Body of pancreas (tissue), 4 donors: ENCODE measurements at places on chromosomes 7 and 10. TPM values are rescaled to one million over a fixed set of nuclear protein-coding genes. Genes with fewer than 3 reads are reported as not detected.

Gene IQUB
- 1.6 TPM for total RNA-seq

Gene MLLT10
- 23.7 TPM for total RNA-seq

Gene GBX1
- not detected for total RNA-seq

Gene NPY4R
- total RNA-seq: not detected

Gene SRPK2
- total RNA-seq: 31.1 TPM

Gene GTF2IRD1
- 9.2 TPM for total RNA-seq

Gene CREB3L2
- 28.0 TPM for total RNA-seq

DNA sequence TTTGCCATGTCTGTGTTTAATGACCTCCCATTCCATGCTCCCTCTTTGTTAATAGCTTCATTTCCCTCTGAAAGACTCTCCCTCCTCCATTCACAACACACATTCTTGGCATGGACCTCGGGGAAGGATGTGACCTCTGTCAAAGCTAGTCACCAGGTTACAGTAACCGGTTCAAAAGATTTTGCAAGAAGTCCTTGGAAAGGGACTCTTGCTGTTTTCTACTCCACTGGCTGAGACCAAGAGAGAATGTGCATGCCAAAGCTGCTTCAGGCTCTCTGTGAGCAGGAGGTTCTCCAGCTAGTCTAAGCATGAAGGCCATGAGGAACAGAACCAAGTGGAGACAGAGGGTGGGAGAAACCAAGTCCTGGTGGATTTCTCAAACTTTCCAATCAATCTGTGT lies 732.6 kb downstream of the CCSER2 start:
- DNase-seq: peak; percentile 13

GRCh38 chr7:139106959-139107358 lies 2.6 kb downstream of the ZC3HAV1 start:
- no peak for DNase-seq

- peak; percentile 37 for DNase-seq
Observed at GRCh38 chr7:132249256-132249971, 326.9 kb downstream of the PLXNA4 start.

DNA sequence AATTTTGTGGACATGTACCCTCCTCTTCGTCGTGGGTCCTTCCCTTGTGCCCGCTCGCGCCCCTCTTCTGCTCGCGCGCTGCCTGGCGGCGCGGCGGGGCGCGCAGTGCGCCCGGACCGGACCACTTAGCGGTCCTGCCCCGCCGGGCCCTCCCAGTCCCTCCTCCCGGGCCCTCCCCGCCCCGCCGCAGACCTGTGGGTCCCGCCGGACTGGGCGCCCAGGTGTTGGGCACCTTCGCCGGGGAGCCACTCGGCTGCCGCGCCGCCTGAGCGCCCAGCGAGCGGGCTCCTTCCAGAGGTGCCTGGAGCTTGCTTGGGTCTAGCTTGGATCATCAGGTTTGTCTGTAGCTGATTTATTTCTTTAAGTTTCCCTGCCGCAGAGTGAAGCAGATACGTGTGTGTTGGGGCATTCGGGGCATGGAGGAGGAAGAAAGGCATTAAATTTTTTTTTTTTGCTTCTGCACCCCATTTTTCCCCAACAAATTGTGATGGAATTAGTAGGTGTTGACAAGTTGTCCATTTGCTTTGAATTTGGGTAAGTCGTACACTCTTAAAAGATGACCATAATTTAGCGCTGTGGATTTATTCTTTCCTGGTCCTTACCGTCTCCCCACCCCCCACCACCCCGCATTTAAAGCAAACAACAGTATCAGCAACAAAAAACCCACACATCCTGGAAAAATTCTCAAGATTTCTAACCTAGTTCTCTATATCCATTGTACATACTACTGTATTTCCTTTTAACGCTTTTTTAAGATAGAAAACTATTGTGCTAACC lies 905 bp downstream of the C1GALT1 start:
- peak; percentile 78 for DNase-seq

- DNase-seq: no peak
Observed at GRCh38 chr7:25860275-25861163, 291.5 kb upstream of the NFE2L3 start.

DNA sequence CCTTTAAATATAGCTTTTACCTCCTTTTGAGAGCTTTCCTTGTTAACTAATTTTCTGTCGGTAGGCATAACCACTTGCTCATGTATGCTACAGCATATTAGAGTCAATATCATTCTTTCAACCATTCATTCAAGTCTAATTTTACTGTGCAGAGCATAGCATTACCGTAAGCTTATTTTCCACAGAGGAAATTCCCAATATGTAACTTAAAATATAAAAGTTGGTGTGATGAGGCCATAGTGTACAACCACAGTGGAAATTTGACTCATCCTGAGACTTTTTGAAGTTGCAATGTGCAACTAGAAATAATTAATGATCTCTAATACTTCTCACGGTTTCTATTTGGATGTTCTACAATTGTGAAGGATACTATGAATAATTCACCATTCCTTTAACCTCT lies 80.6 kb upstream of the KLF6 start:
- no peak for DNase-seq

DNA sequence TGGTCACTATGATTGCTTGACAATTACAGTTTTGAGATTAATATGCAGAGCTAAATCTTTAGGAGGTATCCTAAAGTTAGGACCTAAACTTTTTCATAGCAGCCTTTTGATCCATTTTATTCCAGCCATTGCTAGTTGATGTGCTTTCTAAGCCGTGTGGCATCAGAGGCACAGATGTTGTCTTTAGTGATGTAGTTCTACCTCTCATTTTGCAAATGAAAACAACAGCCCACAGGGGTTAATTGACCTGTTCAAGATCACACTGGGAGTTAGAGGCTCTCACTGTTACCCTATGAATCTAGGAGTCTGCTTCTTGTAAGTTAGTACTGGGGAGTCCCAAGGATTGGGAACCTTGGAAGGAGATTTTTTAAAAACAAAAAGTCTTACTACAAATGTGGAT lies 10.6 kb downstream of the AUTS2 start:
- DNase-seq: no peak

DNA sequence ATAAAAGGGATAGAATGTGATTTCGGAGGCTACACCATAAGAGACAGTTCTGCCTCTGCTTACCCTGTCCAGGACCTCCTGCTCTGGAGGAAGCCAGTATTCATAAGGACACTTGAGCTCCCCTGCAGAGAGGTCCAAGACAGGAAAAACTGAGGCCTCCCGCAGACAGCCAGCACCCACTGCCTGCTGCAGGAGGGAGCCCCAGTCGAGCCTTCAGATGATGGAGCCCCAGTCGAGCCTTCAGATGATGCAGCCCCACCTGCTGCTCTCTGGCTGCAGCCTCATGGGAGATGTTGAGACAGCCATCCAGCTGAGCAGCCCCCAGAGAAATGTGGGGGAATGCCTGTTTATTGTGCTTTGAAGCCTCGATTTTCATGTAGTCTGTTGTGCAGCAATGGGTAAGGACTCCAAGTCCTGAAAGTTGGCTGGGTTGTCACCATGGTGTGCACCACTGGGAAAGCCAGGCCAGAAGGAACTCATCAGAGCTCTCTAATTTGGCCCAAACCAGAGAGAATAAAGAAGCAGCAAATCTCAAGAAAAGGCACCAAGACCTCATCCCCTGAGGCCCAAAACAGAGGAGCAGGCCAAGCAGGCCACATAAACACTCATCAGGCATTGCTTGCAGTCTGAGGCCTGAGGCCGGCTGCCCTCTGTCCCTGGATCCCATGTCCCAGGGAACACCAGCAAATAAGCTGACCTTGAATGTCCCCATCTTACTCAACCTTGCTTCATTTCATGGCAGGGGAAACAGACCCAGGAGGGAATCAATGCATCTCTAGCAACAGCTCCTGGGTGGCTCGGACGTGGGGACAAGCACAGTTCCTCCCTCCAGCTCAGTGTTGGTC lies 30.9 kb downstream of the CALML5 start:
- DNase-seq: no peak

DNA sequence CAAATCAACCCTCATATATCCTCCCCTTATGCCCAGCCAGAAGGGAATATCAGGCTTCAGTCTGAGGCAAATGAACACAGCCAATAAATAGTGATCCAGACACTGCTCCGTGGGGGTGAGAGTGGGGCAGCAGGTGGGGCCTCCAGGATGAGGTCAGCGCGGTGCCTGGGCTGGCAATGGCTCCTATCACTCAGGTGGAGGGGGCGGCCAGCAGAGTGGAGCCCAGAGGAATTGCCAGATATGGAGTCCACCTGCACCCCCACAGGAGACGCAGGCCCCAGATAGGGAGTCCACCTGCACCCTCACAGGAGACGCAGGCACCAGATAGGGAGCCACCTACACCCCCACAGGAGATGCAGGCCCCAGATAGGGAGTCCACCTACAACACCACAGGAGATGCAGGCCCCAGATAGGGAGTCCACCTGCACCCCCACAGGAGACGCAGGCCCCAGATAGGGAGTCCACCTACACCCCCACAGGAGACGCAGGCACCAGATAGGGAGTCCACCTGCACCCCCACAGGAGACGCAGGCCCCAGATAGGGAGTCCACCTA lies 78.0 kb upstream of the PPP2R2D start:
- DNase-seq: no peak

- no peak for DNase-seq
Observed at GRCh38 chr7:26599982-26600381, 264.4 kb downstream of the SKAP2 start.
